ENCODE measurements at places on chromosomes 2 and 18.

GRCh38 chr18:13725566-13726231 lies 659 bp downstream of the FAM210A start:
- DNase-seq, result no peak

- no peak for DNase-seq
These were observed 11.1 kb upstream of the NTSR2 start for GRCh38 chr2:11680901-11681721.

DNA sequence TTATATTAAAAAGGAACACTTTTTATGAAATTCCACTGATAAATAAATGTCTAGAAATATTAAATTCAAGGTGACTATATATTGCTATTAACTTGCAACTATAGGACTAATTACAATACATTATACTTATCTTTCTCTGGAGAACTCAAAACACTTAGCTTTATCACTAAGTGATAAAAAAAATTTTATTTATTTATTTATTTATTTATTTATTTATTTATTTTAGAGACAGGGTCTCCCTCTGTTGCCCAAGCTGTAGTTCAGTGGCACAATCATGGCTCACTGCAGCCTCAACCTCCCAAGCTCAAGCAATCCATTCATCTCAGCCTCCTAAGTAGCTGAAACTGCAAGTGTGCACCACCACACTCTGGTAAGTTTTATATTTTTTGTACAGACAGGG lies 451.1 kb downstream of the DSC3 start:
- no peak for DNase-seq

GRCh38 chr2:28325567-28326468 lies 66.8 kb upstream of the FOSL2 start:
- DNase-seq, result no peak

- no peak for DNase-seq
These were observed 864 bp downstream of the KLHL29 start for GRCh38 chr2:23385748-23386338.

DNA sequence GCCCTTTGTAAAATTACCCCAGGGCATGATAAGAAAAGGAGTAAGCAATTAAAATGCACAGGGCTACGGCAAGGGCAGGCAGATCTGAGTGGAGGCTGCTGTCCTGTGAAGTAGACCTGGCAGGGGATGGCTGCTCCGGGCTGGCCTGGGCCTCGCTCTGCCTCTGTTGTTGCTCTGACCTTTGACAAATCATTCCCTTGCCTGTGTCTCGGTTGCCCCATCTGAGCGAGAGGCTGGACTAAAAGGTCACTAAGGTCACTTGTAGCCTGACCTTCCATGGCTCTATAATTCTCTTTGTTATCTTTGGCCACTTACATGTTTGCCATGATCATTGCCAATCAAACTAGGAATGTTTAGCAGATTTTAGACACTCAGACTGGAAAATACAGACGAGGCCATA lies 118.1 kb downstream of the KLHL29 start:
- DNase-seq, result no peak

GRCh38 chr18:74378179-74378682 lies 62.6 kb downstream of the C18orf63 start:
- DNase-seq, result no peak

GRCh38 chr2:232741972-232742371 lies 34.4 kb downstream of the KCNJ13 start:
- DNase-seq, result no peak

- DNase-seq, result no peak
These were observed 206.2 kb downstream of the HNMT start for GRCh38 chr2:138170485-138170884.

GRCh38 chr2:51028829-51029228 lies 3.1 kb downstream of the NRXN1 start:
- DNase-seq, result no peak

- DNase-seq, result no peak
These were observed 30.9 kb downstream of the FHOD3 start for GRCh38 chr18:36328385-36328858.

GRCh38 chr2:55357927-55358326 lies 61.7 kb downstream of the CCDC88A start:
- DNase-seq, result peak; percentile 18

- DNase-seq, result no peak
These were observed 139.3 kb downstream of the SPP2 start for GRCh38 chr2:234189786-234190300.

DNA sequence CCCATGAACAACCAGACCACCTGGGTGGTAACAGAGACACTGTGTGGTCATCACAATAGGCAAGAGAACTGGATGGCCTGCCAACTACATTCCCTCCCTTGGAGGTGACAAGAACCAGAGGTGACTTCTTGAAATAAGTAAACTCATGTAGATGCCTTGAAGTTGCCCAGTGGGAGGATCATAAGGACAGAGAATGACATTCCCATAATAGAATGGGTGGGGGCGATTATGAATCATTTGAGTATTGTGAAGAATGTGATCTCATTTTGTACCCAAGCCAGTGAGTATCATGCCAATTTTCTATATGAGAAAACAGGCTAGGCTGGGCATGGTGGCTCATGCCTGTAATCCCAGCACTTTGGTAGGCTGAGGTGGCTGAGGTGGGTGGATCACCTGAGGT lies 211.4 kb upstream of the GYPC start:
- no peak for DNase-seq

- no peak for DNase-seq
These were observed 26.4 kb downstream of the RTP5 start for GRCh38 chr2:241895712-241896641.

- DNase-seq, result no peak
These were observed 98.1 kb downstream of the MMADHC start for GRCh38 chr2:149489452-149489851.

GRCh38 chr2:60873381-60873780 lies 8.0 kb upstream of the REL start:
- no peak for DNase-seq

- DNase-seq, result no peak
These were observed 2.9 kb downstream of the CTLA4 start for GRCh38 chr2:203870481-203870880.

DNA sequence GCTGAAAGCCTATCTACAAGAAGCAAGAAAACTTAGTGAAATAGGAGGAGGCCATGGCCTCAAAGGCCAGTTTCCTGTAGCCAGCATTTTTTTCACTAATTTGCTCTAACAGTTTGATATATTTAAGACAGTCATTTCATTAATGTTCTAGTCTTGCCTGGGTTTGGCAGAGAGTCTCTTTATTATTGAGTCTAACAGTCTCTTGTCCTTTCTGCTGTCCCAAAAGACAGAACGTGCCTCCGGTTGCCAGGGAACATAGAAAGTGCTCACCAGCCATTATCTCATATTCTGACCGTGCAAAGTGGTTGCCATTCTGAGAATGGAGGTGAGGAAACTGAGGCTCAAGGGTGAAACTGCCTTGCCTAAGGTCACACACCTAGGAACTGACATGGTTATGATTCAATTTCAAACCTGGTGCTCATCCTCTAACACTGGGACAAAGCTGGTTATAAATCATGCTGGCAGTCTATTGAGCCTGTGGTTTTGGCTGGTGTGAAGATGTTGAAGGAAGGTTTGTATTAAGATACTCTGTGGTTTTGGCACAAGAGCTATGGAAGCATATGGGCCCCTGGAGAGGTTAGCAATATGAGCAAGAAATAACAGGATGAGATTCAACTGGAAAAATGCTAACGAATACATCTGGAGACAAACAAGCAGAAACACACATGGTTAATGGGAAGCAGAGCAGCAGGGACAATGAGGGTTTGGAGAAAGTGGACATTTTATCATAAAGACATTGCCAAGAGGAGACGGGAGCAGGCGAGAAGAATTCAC lies 903.3 kb upstream of the KLHL29 start:
- DNase-seq, result no peak

GRCh38 chr2:219509780-219510511 lies 4.3 kb upstream of the ASIC4 start:
- no peak for DNase-seq

DNA sequence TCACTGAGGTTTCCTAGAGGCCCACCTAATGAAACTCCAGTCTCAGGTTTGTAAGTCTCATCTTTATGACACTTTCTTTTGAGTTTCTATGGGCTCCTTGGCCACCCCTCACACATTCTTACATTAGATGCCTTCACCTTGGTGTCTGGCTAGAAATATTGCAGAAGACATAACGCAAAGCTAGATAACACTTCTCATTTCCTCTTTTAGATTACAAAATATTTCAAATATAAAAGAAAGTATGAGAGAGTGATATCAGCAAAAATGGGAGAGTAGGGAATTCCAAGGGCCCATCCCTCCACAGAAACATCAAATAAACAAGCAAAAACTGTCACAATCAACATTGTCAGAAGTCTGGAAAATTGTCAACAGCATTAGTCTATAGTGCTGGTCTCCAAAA lies 43.3 kb upstream of the ZCCHC2 start:
- no peak for DNase-seq

DNA sequence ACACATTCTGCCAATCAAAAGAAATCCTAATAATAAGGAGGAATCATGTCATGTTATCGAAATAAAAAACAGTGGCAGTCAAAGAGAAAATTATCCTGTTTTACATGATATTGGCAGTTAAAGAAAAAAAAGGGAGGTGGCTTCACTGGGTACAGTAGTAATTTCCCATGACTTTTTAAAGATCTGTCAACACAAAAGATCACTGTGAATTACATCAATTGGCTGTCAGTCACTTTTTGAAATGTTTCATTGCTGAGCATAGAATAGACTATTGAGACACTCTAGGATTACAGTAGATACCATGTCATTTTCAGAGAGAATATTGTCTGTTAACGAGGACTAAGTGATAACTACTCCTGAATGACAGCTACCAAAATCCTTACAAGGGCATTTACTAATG lies 335.7 kb upstream of the CYP26B1 start:
- no peak for DNase-seq

GRCh38 chr2:217671075-217671474 lies 331.7 kb downstream of the TNS1 start:
- no peak for DNase-seq

GRCh38 chr2:150188800-150189199 lies 298.7 kb downstream of the RND3 start:
- DNase-seq, result no peak

DNA sequence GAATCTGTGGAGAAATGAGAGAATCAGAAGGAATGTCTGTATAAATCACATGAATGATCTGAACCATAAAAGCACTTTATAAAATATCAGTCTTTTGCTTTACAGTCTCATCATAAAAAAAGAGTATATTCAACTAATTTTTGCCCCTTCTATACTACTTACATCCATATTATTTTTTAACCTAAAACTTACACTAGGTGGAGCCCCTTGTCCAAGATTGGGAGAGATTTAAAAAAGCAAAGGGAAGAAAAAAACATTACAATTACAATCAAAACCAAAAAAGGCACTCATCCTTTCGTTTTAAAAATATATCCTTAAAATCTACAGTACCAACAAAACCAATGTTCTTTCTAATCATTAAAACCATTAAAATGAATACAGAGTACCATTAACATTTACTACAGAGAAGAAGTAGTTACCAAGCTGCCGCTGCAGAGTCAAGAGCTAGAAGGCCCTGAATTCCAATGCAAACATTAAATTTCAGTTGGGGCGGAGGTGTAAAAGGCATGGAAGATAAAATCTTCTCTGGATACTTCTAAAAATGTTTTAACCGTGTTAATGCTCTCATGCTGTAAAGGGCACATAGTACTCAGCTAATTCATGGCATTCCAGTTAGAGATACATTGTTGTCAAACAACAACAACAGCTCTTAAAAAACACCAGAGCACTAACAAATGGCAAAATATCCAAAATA lies 56.7 kb upstream of the EPB41L3 start:
- no peak for DNase-seq

DNA sequence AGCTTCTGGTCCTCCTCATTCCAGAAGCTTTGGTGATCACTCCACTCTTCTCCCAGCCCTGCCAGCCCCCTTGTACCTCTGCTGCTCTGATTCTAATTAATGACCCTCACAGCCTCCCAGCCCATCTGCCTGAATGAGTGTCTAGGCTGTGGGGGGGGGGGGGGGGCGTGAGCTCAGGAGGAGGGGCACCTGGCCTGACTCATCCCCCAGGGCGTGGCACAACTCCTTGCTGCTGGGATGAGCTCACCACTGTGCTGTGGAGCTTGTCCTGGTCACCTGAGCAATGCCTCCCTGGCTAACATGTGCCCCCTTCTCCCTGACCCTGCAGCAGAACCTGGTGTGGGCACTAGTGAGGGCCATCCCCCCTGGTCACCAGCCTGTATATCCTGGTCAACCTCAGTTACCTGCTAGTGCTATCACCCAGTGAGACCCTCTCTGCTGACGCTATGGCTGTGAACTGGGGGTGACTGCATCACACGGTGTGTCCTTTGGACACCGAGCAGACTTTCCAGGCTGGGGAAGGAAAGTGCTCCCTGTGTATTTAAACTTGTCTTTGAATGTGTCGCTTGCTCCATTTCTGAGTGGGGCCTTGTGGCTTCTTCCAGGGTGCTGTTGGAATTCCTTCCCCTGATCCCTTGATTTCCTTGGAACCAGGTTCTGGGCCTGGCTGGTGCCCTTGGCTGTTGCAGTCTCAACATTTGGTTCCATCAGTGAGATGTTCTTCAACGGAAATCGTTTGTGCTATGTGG lies 41.5 kb upstream of the PUM2 start:
- DNase-seq, result no peak

DNA sequence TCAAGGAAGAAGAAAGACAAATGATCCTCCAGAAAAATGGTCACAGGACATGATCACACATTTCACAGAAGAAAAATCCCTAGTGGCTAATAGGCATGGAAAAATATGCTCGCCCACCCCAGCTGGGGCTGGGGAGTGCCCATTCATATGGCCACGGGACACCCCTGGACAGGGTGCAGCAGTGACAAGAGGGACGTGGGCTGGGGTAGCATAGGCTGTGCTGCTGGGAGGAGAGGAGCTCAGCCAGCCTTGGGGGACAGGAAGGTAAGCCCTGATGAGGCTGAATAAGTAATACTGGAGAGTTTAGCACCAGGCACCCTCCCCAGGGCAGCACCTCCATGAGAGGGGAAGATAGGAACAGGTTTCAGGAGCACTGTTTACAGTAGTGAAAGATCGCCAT lies 254.9 kb upstream of the HS6ST1 start:
- DNase-seq, result no peak

GRCh38 chr18:37207343-37207742 lies 358.3 kb downstream of the CELF4 start:
- no peak for DNase-seq

- DNase-seq, result peak; percentile 69
These were observed 202.0 kb upstream of the SLC14A2 start for GRCh38 chr18:45413180-45413836.

DNA sequence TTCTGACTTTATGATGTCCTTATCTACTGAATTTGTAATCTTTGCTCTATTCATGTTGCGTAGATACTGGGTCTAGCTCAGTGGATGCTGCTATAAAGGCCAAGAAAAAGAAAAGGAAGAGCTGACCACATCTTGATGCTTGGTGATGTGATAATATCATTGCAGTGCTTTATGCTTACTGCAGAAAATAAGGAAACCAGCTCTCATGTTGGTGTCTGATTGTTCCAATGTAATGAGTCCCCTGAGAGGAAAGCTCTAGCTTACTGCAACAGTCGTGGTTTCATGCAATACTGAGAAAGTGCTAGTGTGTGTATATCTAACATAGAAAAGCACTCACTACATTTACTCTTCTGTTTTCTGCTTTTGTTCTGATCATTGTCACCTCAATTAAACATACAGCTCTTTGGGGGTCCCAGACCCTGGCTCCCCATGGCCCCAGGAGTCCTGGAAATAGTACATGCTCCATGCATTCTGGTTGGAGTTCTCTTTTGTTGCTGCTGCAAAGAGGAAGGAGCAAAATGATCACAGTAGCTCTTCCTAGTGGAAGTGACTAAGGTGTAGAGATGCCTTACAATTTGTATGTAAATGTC lies 338.8 kb downstream of the CYRIA start:
- DNase-seq, result no peak

GRCh38 chr2:31693882-31694281 lies 113.1 kb upstream of the SRD5A2 start:
- no peak for DNase-seq

All from AG09309 (cell line).